ENCODE measurements at places on chromosomes 6 and 20.

DNA sequence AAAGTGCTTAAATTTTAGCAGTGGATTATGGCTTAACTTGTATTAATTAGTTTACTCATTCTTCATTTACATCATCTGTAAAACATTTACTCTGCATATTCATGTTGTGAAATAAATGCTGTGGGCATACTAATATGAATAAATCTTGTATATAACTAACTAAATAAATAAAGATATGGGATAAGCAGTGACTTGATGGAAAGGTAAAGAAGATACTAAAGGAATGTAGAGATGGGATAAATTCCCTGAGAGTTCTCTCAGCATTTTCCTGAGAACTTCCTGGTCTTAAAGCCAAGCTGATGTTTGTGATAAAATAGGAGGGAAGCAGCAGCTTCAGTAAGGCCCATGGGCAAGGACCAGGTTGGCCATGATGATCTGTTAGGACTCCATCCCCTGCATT, 652.1 kb downstream of the RNF144B start:
- no peak for DNase-seq

DNA sequence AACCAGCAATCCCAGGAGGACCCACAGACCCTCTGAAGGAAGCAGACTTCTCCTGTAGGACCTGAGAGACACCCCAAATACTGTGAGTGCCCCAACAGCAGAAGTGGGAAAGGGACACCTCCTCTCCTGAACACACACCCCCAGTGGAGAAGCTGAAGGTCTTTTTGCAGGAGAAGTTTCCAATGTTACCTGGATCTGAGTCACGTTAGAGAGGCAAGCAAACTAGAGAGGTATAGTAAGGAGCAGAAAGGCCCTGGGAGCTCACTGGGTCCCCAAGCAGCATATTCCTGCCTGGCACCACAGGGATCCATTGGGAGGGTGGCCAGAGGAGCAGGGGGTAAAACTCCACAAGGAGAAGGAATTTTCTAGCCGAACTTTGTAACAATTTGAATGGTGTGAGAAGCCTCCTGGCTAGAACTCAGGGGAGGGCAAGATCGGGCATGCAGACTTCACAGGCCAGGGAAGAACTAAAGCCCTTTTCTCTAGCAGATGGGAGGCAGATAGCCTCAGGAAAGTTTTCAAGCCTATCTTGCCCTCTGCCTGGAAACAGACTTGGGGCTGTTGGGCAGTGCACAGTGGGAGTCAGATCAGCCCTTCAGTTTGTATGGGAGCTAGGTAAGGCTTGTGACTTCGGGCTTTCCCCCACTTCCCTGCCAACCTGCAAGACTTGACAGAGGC, 68.2 kb upstream of the SSTR4 start:
- DNase-seq: no peak

GRCh38 chr20:38342713-38343310, 3.5 kb upstream of the LBP start:
- no peak for DNase-seq

DNA sequence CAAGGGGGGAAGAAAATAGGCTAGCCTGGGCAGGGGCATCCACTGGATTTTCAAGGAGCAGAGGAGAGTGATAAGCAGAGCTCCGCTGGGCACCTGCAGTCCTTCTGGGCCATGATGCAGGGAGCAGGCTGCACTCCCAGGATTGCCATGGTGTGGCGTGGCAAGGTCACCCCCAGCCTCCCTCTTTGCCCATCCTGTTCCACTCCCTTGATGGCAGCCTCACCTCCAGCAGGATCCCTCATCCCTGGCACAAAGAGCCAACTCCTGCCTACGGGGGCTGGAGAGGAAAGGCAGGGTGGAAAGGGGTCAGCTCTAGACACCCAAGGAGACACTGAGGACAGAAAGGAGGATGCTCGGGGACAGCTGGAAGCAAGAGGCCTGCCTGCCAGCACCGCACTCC, 22.4 kb upstream of the MYMX start:
- no peak for DNase-seq

DNA sequence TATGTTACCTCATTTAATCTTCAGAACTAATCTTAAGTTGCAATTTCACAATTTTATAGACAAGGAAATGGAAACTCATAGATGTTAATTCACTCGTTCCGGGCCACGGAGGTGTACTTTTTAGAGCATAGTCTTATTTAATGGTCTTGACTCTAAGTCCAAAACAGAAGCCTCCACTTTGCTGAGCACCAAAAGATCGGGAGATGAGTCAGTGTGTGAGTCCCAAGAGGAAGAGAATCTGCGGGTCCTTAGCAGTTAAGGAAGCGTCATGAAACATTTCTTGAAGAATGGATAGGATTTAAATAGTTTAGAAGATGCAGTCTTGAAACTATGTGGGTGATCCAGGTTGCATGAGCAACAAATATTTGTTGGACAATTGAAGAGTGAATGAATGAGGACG, 231.8 kb upstream of the QKI start:
- no peak for DNase-seq

All from type B pancreatic cell (in vitro differentiated cells).